NCI-H524 (cell line): ENCODE measurements at places on chromosomes 6 and 20.

DNA sequence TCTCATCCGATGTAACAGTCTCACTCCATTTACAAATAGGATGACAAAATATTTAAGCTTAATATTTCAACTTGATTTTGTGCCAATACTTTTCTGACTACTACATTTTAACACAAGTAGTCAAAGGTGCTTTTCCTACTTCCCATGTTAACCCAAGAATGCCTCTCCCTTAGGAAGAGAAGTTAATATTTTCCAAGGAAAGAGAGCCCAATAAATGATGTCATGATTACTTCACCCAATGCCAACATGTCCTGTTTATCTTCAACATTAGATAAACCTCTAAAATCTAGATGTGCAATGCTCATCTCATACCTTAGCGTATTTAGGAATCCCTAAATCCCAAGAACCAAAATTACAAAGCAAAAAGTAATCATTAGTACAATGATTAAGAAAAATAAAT lies 156.7 kb upstream of the TENT5A start:
- DNase-seq, result no peak

- no peak for DNase-seq
These were observed 241.1 kb upstream of the TSHZ2 start for GRCh38 chr20:52731093-52731492.

GRCh38 chr20:32321390-32321789 lies 36.7 kb upstream of the ASXL1 start:
- DNase-seq, result no peak

GRCh38 chr6:16413399-16413798 lies 175.0 kb downstream of the GMPR start:
- no peak for DNase-seq

GRCh38 chr20:57676589-57677583 lies 32.9 kb downstream of the PMEPA1 start:
- DNase-seq, result no peak

- DNase-seq, result no peak
These were observed 163.5 kb downstream of the OR2B2 start for GRCh38 chr6:27748661-27749060.
